ENCODE measurements at places on chromosomes 2 and 18.

- H3K27me3 ChIP-seq = no peaks in the 10 kb centered on the region
- peaks cover 26% of the 10 kb centered on the region for H3K36me3 ChIP-seq
- H3K4me1 ChIP-seq = peaks cover 76% of the 10 kb centered on the region
- no peak overlapping the region for H3K4me3 ChIP-seq
- H3K27ac ChIP-seq = peak overlapping the region; percentile 93
These were observed 34.5 kb downstream of the HS1BP3 start for GRCh38 chr2:20616341-20616871.

- peaks cover 8% of the 10 kb centered on the region for H3K4me1 ChIP-seq
- no peaks in the 10 kb centered on the region for H3K36me3 ChIP-seq
- DNase-seq = no peak
- H3K27me3 ChIP-seq = no peaks in the 10 kb centered on the region
- no peak overlapping the region for H3K4me3 ChIP-seq
These were observed 284.8 kb downstream of the MREG start for GRCh38 chr2:215728504-215729065.

DNA sequence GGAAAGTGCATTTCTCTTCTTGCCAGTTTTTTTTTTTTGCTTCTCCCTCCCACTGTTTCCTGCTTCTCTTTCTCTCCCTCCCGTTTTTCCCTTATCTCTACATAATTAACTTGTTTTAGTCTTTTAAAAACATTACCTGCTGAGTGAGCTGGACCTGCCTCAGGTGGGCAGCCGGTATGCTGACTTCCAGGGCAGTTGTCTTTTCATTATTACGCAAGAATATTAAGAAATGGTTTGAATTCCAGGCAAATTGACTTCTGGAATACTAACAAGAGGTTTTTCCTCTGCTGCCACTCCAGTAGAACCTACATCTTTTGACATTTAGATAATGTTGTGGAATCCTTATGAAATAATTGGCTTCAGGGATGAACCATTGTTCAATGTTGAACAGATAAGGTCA, 161.8 kb downstream of the THSD7B start:
- no peaks in the 10 kb centered on the region for H3K27me3 ChIP-seq
- H3K36me3 ChIP-seq = no peaks in the 10 kb centered on the region
- no peak for DNase-seq
- no peak overlapping the region for H3K4me3 ChIP-seq
- H3K4me1 ChIP-seq = no peaks in the 10 kb centered on the region
- H3K27ac ChIP-seq = no peak overlapping the region

- H3K36me3 ChIP-seq = no peaks in the 10 kb centered on the region
- no peaks in the 10 kb centered on the region for H3K27me3 ChIP-seq
- no peaks in the 10 kb centered on the region for H3K4me1 ChIP-seq
- DNase-seq = no peak
- no peak overlapping the region for H3K27ac ChIP-seq
- no peak overlapping the region for H3K4me3 ChIP-seq
These were observed 36.0 kb upstream of the STAT1 start for GRCh38 chr2:191049728-191050639.

GRCh38 chr2:33927756-33928155, 328.7 kb upstream of the FAM98A start:
- H3K36me3 ChIP-seq = no peaks in the 10 kb centered on the region
- no peaks in the 10 kb centered on the region for H3K27me3 ChIP-seq
- H3K4me3 ChIP-seq = no peak overlapping the region
- no peak for DNase-seq
- H3K27ac ChIP-seq = no peak overlapping the region
- H3K4me1 ChIP-seq = no peaks in the 10 kb centered on the region

GRCh38 chr2:218169757-218170546, 3.2 kb upstream of the CXCR1 start:
- no peaks in the 10 kb centered on the region for H3K4me1 ChIP-seq
- no peak overlapping the region for H3K4me3 ChIP-seq
- H3K36me3 ChIP-seq = no peaks in the 10 kb centered on the region
- no peak for DNase-seq
- no peaks in the 10 kb centered on the region for H3K27me3 ChIP-seq
- H3K27ac ChIP-seq = no peak overlapping the region

DNA sequence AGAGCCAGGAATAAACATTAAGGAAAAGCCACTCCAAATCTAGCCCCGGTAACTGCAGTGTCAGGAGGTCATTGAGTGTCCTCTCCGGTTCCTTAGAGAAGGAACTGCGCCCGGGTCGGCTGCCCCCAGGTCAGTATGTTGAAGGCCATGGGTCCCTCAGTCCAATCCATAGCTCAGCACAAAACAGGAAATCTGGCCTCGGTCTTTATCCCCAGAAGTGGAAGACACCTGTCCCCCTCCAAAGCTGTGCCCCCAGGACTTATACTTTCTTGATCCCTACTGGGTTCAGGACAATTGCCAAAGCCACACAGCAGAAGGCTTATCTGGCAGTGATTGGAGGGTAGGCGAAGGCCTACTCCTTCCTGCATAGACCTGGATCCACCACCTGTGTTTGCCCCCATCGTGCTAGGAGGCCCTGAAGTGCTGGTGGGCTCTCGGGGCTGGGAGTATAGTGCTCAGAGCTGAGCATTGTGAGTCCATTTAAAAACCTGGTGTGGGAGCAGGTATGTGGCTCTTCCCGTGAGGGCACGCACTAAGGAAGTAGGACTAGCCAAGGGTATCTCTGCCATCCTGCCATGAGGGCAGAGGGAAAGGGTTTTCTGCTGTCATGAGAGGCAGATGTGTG, 178.6 kb downstream of the SEPTIN10 start:
- H3K4me1 ChIP-seq = peaks cover 45% of the 10 kb centered on the region
- peak overlapping the region; percentile 88 for H3K27ac ChIP-seq
- no peak for DNase-seq
- H3K27me3 ChIP-seq = no peaks in the 10 kb centered on the region
- H3K36me3 ChIP-seq = no peaks in the 10 kb centered on the region
- H3K4me3 ChIP-seq = no peak overlapping the region

DNA sequence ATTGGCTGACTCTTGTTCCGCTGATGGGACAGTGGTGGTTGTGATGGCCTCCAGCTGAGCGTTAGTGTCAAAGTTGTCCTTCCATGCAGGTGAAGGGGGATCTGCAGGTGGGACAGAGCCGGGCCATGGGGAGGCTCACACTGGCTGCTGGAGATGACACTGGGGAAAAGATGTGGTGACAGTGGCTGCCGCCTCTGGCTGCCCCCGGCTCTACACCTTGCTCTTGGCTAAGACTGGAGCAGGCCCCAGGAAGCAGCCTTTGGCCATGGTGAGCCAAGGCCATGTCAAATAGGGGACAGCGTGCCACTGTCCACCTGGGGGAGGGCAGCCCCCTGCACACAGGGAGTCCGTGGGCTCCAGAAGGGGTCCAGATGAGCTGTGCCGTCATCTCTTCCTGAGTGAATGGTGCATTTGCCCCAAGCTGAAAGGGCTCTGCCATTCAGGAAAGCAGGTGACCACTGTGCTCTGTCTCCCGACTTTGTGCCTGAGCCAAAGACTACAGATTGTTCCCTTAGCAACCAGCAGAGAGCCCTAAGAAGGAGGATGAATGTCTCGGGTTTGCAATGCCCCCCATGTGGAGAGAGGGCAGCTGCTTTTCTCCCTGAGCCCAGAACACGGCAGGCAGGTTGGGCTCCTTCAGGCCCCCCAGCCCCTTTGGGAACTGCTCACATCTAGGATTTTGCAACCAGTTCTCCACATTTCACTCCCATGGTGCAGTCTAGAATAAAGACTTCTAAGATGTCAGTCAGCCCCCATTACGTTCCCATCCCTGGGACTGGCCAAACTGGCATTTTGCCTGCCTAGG, 79.1 kb upstream of the BCL2L11 start:
- no peaks in the 10 kb centered on the region for H3K36me3 ChIP-seq
- no peak overlapping the region for H3K4me3 ChIP-seq
- DNase-seq = no peak
- H3K27me3 ChIP-seq = peaks cover 28% of the 10 kb centered on the region

DNA sequence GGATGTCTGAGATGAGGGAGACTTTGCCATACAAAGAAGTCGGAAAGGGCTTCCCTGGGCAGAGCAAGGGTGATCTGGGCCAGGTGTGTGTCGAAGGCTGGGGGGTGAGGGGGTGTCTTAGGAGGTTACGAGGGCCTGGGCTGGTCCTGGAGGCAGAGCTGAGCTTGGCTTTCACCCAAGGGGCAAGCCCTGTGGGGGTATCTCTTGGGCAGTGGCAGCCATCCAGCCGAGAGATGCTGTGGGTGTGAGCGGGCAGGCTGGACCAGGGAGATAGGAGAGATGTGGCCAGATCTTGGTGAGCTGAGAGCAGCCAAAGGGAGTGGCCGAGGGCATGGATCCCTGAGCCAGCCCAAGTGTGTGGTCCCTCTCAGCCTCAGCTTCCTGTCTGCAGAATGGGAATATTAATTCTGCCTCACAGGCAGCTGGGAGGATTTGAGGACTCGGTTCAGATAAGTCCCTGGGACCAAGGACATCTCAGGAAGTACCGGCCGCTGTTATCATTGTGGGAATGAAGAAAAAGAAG, 33.0 kb downstream of the MAL start:
- DNase-seq = no peak
- H3K27me3 ChIP-seq = no peaks in the 10 kb centered on the region
- H3K27ac ChIP-seq = peak overlapping the region; percentile 29
- H3K4me1 ChIP-seq = peaks cover 19% of the 10 kb centered on the region
- no peaks in the 10 kb centered on the region for H3K36me3 ChIP-seq

DNA sequence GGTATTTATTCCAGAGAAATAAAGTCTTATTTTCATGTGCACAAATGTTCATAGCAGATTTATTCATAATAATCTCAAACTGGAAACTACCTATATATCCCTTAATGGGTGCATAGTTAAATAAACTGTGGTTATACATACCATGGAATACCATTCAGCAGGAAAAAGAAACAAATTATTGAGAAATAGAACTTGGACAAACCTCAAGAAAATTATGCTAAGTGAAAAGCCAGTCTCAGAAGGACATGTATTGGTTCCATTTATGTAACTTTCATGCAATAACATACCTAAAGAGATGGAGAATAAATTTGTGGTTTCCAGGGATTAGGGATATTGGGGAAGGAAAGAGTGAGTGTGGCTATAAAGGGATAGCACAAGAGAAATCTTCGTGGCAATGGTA, 452.6 kb downstream of the SETBP1 start:
- H3K4me3 ChIP-seq = no peak overlapping the region
- DNase-seq = no peak
- no peaks in the 10 kb centered on the region for H3K27me3 ChIP-seq
- no peaks in the 10 kb centered on the region for H3K4me1 ChIP-seq

GRCh38 chr2:176356251-176356650, 87.0 kb downstream of the MTX2 start:
- no peak for DNase-seq
- no peak overlapping the region for H3K27ac ChIP-seq
- H3K36me3 ChIP-seq = no peaks in the 10 kb centered on the region

GRCh38 chr2:177906041-177906718, 166.4 kb downstream of the PDE11A start:
- H3K27ac ChIP-seq = no peak overlapping the region
- H3K36me3 ChIP-seq = no peaks in the 10 kb centered on the region
- H3K27me3 ChIP-seq = no peaks in the 10 kb centered on the region
- DNase-seq = no peak
- peaks cover 6% of the 10 kb centered on the region for H3K4me1 ChIP-seq

DNA sequence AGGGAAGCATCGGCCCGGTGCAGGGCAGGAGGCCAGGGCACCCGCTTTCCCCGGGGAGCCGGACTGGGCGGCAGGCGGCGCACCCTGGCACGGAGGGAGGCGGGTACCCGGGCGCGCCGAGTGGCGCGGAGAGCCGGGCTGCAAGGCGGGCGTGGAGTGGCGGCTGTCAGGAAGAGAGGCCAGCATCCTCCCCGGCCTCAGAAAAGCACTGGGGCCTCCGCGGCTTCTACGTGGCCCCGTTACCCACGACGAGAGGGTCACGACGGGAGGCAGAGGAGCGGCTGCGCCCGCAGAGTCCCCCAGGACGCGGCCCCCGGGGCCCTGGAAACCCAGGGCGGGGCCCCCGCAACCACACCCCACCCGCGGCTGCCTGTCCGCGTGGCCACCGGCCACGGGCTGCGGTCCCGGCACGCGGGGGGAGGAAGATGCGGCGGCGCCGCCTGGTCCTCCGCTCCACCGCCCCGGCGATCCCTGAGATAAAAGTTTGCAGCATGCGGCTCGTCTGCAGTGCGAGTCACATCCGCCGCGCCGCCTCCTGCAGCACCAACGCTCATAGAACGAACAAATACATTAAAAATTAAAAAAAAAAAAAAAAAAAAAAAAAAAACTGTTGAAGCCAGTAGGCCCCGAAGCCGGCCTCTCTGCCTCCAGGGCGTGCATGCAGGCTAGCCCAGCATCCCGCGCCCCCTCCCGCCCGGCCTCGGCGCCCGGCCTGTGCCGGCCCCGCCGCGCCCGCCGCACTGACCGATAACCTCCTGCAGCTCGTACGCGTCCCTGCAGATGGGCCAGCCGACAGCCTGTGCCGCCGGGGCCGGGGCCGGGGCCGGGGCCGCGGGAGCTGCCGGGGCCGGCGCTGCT, 683 bp downstream of the STK39 start:
- H3K36me3 ChIP-seq = no peaks in the 10 kb centered on the region
- H3K27ac ChIP-seq = peak overlapping the region; percentile 81
- H3K4me1 ChIP-seq = peaks cover 24% of the 10 kb centered on the region
- H3K27me3 ChIP-seq = peaks cover 4% of the 10 kb centered on the region
- DNase-seq = peak; percentile 15

GRCh38 chr18:77222464-77222863, 27.2 kb upstream of the GALR1 start:
- no peak for DNase-seq
- H3K36me3 ChIP-seq = no peaks in the 10 kb centered on the region
- H3K27ac ChIP-seq = no peak overlapping the region
- no peaks in the 10 kb centered on the region for H3K27me3 ChIP-seq
- no peaks in the 10 kb centered on the region for H3K4me1 ChIP-seq

- no peaks in the 10 kb centered on the region for H3K27me3 ChIP-seq
- no peak overlapping the region for H3K27ac ChIP-seq
- DNase-seq = no peak
- H3K4me1 ChIP-seq = no peaks in the 10 kb centered on the region
These were observed 62.5 kb upstream of the B3GNT7 start for GRCh38 chr2:231332872-231333500.
